ENCODE measurements at places on chromosomes 7 and 10.

GRCh38 chr10:111600772-111601171 is 523.9 kb downstream of the ADRA2A start:
- DNase-seq: no peak

DNA sequence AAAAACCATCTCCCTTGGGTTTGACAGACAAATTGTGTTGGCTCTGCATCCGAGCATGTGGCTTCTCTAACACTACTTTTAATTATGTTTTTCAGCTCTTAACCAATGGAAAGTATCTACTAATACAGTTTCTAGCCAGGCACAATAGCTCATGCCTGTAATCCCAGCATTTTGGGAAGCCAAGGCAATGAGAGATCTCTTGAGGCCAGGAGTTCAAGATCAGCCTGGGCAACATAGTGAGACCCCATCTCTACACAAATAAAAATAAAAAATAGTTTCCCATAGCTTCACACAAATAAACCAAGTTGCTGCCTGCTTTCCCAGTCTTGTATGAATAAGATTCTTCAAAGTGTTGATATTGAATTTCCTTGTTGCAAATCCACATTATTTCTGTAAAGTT is 13.8 kb upstream of the ARHGAP12 start:
- DNase-seq: no peak

DNA sequence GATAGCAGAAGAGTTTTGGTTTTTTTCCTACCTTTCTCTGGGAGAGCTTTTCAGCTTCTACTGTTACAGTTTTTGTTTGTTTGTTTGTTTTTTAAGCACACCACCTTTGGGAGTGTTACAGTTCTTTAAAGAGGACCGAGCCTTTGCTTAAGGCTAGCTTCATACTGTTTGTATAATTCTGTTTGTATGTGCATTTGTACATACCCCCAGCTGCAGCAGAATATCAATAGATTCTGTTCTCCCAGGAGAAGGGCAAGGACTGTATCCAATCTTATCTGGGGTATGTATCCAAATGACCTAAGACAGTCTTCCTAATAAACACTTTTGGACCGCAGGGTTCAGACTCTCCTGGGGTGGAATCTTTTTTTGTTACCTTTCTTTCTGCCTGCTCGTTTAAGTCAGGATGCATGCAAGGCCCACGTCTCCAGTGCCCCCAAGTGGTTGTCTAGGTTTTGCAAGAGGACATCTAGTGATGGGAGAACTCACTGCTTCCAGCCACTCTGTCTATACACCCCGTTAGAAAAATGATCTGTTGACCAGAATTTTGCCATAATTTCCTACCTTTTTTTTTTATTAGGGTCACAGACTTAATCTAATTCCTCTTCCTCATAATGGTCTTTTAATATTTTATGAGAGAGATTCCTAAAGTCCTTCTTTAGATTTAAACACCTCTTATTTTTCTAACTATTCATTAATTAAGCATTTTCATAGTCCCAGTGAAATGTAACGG is 23.9 kb downstream of the NRF1 start:
- peak; percentile 29 for DNase-seq

GRCh38 chr7:77697535-77697831 is 1.2 kb downstream of the RSBN1L start:
- DNase-seq: no peak

- no peak for DNase-seq
Observed at GRCh38 chr7:70212281-70212680, 614.0 kb downstream of the AUTS2 start.

GRCh38 chr7:2613098-2613930 is 18.5 kb upstream of the TTYH3 start:
- no peak for DNase-seq

DNA sequence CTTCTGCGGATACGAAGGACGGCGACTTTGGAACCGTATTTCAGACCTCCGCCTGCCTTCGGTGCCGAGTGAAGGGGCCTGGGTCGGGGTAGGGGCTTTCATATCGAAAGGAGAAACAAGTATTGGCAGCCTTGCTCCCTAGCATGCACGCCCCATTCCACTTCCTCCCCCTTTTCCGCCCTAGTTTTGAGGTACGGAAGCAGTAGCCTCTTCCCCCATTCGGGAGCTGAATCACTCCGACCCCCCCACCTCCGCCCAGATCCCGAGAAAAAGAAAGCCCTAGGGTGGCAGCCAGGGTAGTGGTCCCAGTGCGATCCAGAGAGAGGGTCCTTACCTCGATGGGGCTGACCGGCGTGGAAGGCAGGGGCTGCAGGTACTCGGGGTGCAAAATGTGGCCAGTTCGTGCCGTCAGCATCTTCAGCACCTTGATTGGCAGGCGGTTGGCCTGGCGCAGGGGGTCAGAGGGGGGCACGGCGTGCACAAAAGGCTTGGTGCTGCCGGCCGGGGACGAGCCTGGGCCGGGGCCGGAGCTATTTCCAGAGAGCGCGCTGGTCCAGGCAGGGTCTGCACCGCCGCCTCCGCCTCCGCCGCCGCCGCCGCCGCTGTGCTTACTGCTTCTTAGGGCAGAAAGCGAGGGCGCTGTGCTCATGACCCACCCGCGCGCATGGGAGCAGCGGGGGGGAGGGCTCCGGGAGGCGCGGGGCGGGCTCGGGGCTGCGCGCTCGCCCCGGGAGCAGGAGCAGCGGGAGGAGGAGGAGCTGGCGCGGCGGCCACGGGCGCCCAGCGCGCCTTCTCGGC is 594 bp downstream of the ZNF503 start:
- no peak for DNase-seq
